ENCODE measurements at places on chromosomes 3 and 15. TPM values are rescaled to one million over a fixed set of nuclear protein-coding genes. Genes with fewer than 3 reads are reported as not detected.

- DNase-seq: no peak
These were observed 75.2 kb downstream of the DUT start for GRCh38 chr15:48406266-48406891.

DNA sequence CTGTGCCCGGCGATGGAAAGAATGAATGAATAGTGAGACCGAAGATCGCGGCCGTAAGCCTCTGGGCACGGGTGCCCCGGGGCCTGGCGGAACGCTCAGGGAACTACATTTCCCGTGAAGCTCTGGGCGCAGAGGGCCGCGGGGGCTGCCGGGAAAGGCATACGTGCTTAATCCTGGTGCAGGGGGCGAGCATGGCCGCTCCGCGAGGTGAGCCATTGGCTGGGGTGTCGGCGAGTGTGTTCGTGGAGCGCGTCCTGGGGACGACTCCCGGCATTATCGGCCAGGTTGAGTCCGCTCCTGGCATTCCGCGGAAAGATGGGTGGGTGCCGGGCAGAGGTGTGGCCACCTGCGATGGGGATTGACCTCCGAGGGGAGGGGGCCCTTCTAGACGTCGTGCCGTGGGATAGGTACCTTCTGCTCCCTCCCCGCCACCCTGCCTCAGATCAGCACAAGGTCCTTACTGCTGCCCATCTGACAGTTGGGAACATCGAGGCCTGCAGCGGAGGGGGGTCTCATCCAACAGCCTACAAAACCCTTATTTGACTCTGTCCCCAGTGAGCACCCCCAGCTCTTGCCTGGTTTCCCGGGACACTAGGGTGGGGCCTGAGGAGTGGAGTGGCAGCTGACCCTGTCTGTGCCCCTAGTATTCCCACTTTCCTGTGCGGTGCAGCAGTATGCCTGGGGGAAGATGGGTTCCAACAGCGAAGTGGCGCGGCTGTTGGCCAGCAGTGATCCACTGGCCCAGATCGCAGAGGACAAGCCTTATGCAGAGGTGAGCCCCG, at the start of gene MPI:
Gene MPI (plus strand): TSS at position 160 of the 782 bp plus-strand sequence. CDS start 32 bp downstream, at position 192.
- peak; percentile 91 for DNase-seq

GRCh38 chr3:50441424-50442217, 61.8 kb downstream of the CACNA2D2 start:
- no peak for DNase-seq

DNA sequence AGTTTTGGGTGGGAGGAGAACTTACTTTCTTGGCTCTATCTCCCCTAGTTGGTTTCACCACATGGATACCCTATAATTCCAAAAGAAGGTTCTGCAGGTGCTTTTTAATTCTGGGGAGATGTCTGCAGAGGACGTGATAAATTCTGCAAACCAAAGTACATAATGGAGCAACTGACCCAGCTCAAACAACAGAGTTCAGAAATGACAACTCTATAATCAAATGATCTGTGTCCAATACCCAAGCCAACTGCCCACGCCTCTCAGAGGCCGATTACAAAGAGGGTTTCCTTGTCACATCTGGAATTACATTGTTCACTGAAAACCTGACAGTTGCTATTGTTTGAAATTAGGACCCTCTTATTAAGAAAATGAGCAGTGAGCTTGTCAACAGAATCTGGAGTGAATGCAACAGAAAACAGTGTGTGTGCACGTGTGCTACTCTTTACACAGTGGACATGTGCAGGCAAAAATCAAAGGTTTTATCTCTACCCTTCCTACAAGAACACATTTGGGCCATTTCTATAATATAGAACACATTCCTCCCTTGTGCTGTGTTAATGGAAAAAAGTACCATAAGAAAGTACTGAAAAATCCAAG, 593.0 kb downstream of the MAGI1 start:
- no peak for DNase-seq

- DNase-seq: no peak
These were observed 115.9 kb downstream of the IQSEC1 start for GRCh38 chr3:12957339-12957738.

DNA sequence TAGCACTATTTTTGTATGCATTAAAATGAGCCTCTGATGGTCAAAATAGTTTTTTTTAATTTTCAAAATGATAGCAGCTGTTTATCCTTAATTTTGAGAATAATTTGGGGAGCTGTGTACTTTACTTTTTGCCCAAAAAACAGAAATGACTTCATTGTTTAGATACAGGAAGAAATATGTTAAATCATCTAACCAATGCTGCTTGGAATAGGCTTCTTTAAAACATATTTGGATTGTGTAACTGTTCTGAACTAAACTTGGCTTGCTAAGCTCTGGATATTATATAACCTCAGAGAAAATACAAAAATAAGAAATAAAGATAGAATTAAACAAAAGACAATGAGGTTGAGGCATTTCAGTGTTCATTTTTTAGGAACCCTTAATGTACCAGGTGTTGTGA, 119.3 kb downstream of the SERPINI1 start:
- no peak for DNase-seq

DNA sequence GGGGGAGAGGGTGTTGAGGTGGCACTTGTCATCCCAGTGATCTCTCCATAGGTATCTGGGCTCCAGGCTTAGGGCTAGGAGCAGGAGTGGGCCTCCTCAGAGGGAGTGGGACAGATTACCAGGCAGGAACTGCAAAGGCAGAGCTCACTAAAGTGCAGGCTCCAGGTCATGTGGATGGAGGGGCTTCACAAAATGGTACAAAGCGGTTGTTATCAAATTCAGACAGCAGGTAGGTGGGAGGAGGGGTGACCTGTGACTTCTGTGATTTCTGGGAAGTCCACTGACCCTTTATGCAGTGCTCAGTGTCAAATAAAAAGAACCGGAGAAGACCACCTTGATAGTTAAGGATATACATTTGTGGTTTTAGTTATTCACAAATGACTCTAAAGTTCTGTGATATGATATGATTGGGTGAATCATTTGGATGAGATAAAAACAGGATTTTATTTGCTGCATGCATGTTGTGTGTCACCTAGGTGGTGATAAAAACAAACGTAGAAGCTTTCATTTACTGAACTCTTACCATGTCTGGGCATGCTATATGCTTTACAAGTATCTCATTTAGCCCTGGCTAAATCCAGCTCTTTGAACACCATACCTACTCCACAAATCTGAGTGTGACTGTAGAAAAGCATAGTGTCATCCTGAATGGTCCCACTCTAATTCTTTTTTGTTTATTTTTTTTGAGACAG, 20.2 kb downstream of the ST6GAL1 start:
- no peak for DNase-seq

DNA sequence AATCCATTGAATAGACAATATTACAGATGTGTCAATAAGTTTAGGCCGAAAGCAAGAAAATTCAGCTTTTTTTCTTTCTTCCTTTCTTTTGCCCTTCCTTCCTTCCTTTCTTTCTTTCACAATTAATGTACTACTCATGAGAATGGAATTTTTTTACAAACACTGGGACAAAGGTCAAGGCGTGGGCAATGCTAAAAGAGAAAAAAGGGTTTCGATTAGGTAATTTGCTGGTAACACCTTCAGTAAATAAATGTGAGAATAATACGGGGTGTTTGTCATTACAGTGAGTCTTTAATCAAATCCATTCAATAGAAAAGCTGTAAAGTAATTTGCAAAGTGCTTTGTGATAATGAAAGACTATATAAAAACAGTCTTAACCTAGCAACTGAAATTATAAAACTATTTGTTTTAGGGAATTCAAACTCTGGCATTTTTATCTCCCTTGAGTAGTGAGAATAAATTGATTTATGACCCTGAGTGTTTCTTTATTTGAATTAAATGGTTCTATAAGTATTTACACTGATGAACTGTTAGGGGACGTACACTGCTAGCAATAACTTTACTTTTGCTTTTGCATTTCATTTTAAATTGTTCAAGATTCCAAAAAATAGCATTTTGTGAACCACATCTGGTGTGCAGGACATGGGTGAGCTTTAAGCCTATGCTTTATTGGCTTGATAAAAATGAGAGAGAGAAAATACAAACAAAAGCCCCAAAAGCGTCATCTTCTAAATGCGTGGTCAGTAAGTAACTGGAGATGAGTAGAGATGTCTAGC, 104.2 kb upstream of the THRB start:
- no peak for DNase-seq

DNA sequence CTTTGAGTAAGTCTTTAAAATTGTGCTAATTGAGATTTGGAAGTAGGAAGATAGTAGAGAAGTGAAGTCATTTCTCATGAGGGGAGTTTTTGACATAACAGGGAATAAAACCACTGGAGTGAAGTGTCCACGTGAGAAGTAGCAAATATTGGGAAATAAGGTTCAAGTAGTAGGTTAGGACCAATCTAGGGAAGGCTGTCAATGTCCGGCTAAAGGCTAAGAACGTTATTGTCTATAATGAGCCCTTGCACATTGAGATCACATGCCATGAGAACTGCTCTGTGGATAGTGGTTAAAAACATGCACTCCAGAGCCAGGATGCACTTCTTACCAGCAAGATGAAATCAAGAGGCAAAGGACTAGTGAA, 459.9 kb upstream of the TPRG1 start:
- DNase-seq: no peak

GRCh38 chr3:137194301-137194700, 236.5 kb downstream of the IL20RB start:
- no peak for DNase-seq

DNA sequence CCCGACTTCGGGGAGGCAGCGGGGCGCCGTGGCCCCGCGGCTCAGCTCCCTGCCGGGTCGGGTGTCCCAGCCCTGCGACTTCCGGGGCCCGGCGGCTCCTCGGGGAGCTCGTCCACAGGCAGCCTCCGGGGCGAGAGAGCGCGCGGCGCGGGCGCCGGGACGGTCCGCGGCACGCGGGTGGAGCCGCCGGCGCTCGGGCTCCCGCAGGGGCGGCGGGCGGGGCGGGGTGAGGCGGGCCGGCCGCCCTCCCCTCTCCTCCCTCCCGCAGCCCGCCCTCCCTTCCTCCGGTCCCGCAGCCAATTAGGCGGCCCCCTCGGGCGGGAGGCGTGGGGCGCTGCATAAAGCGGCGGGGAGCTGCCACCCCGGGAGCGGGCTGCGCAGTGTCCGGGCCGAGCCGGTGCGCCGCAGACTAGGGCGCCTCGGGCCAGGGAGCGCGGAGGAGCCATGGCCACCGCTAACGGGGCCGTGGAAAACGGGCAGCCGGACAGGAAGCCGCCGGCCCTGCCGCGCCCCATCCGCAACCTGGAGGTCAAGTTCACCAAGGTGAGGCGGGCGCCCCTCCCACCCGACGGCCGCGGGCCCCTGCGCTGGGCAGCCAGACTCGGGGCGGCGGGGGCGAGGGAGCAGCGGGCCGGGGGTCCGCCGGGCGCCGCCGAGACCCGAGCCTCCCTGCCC, at the start of gene ALDH1A3:
Gene ALDH1A3 (plus strand): TSS at position 368 of the 675 bp plus-strand sequence. CDS start 77 bp downstream, at position 445.
- peak; percentile 69 for DNase-seq

GRCh38 chr3:54837964-54838363, 89.9 kb downstream of the LRTM1 start:
- no peak for DNase-seq

DNA sequence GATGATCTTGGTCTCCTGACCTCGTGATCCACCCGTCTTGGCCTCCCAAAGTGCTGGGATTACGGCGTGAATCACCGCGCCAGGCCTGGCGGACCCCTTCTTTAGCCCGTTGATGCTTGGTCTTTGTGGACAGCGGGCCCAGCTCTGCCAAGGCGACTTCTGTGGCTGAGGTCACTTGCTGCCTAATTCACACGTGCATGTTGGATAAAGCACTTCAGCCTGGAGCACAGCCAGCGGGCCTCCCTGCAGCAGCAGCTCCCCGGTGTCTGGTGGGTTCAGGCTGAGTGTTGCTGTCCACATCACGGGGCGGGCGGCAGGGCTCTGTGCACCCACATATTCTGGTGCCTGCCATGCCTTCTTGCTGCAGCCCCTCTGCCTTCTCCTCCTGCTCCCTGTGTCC, 88.4 kb downstream of the DGKG start:
- peak; percentile 67 for DNase-seq

- DNase-seq: no peak
These were observed 66.3 kb upstream of the POLG start for GRCh38 chr15:89400782-89401545.

GRCh38 chr3:52065264-52065756, 8.9 kb upstream of the DUSP7 start:
- DNase-seq: no peak

GRCh38 chr15:87871258-87871681, 385.3 kb downstream of the NTRK3 start:
- no peak for DNase-seq

DNA sequence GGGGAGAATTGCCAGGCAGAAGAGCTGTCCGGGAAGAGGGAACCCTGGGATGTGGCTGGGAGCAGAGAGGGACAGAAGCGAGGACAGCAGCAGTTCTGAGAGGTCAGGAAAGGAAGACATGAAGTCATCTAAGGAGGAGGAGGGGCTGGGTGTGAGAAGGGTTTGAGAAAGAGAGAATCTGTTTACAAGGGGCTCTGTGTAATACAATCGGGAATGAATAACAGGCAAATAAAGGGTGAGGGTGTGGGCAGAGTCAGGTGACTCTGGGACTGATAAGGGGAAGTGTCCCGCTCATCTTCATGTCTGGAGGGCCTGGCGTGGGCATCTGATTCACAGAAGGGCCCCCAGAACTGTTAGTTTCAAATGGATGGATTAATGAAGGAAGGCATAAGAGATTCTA, 191.3 kb downstream of the XXYLT1 start:
- DNase-seq: peak; percentile 13

GRCh38 chr3:42547401-42547945, 34.3 kb downstream of the SEC22C start:
- DNase-seq: peak; percentile 69

GRCh38 chr3:76668653-76669052, 371.2 kb upstream of the ROBO2 start:
- DNase-seq: no peak

- no peak for DNase-seq
These were observed 5.3 kb upstream of the TXNRD3 start for GRCh38 chr3:126659915-126660886.

DNA sequence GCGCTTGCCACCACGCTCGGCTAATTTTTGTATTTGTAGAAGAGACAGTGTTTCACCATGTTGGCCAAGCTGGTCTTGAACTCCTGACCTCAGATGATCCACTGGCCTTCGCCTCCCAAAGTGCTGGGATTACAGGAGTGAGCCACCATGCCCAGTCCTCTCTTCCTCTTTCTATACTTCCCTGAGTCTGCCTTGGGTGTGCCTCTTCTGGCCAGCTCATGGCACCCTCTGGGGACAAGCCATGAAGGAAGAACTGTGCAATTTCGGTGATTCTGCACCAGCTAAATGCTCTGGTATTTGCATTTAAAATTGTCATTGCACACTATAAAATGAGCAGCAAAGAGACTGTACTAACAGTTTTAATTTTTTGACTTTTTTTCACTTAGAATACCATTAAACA, 66.6 kb downstream of the IL20RB start:
- DNase-seq: no peak

The KLF15 gene
- total RNA-seq: 23.8 TPM

The MCF2L2 gene
- total RNA-seq: 0.34 TPM

The POPDC2 gene
- 677 TPM for total RNA-seq

The SLC2A2 gene
- not detected for total RNA-seq

The CAPN3 gene
- 8.7 TPM for total RNA-seq

The IL5RA gene
- 2.3 TPM for total RNA-seq

The INKA1 gene
- total RNA-seq: 2.6 TPM
